Common myeloid progenitor, CD34-positive (primary cell): ENCODE measurements at places on chromosomes 1 and 21.
A peak's percentile ranks its signal among the peaks of the same experiment; 100 is the strongest.

DNA sequence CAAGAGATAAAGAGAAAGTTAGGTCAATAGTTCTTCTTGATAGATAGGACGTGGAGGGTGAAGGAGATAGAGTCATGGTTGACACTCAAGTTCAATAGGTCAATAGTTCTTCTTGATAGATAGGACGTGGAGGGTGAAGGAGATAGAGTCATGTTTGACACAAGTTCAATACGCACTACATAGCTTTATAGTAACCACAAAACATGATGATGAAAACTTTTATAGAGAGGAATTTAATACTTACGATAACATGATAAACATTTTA is 5.8 kb upstream of the DDX59 start:
- no peak for DNase-seq

DNA sequence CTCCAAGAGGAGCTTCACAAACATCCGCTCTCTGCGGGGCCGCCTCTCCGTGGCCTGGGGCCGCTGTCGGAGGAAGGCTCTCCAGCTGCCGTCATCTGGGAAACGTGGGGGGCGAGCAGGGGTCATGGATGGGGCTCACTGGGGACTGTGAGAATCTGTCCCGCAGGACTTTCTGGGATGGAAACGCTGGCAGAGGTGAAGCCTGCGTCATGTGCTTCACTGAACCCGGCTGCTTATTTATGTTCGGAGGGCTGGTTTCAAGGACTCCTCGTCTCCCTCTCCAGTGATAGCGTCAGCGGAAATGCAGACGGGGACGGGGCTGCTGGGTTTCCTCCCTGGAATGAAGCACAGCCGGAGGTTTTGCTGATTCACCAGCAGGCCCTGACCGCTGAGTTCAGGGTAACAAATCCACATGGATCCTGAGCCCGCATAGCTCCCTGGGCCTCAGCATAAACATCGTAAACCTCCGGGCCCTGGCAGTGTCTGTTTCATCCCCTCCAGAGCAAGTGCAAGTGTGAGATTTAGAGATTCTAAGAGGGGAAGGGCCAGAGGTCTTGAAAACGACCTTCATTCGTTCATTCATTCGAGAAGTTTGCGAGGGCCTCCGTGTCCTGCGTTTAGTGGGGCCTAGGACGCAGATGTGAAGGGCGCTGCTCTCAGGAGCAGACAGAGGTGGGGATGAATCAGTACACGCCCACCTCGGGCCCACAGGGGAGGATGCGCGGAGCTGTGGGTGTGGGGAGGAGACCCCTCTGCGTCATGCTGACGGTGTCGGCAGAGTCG is 7.0 kb upstream of the POFUT2 start:
- DNase-seq = peak; percentile 57

DNA sequence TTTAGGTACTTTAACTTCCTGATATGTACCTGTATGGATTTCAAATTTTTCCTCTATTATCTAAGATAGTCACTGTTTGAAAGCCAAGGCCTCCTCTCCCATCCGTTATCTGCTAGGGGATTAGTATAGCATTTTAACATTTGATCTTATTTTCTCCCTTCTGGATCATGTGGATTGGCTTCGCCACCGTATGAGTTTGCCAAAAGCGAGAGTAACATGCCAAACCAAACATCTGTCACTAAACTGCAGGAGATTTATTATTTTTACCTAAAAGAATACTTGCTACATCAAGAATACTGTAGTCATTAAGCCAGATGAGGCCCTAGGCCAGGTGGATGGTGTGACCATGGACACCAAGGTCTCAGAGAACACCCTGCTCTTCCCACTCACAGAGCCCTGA is 28.5 kb upstream of the EEIG2 start:
- DNase-seq = no peak

GRCh38 chr1:31828341-31828740 is 12.5 kb upstream of the SPOCD1 start:
- no peak for DNase-seq

DNA sequence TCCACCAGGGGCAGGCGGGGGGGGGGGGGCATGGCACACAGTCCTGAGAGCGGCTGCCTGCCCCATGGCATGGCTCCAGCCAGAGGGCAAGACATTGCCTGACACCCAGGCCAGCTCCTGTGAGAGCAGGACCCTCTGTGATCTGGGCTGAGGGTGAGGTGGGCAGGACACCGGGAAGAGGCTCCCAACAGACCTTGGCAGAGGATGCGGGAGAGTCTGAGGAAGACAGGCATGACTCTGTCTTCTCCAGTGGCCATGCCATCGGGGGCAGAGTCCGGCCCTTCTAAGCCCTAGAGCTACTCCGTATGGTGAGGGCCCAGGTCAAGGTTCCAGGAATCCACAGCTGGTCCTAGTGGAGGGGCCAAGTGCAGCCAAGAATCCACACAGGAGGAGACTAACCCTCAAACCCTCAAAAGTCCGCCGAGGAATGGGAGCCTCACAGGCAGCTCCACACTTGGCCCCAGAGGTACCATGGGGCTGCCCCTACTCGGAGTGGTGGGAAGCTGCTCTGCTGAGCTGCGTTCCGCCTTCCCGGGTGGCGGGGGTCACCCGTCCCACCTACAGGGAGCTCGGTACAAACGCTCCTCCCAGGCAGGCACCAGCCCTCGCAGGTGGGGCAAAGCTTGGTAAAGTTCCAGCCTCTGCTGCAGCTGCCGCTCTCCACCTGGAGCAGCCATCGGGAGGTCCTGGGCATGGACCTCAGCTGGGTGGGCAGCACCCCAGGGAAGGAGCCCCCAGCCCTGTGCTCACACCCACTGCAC is 6.5 kb downstream of the ACTRT2 start:
- no peak for DNase-seq
